NCI-H187 (cell line): ENCODE measurements at places on chromosomes 1 and 21.

DNA sequence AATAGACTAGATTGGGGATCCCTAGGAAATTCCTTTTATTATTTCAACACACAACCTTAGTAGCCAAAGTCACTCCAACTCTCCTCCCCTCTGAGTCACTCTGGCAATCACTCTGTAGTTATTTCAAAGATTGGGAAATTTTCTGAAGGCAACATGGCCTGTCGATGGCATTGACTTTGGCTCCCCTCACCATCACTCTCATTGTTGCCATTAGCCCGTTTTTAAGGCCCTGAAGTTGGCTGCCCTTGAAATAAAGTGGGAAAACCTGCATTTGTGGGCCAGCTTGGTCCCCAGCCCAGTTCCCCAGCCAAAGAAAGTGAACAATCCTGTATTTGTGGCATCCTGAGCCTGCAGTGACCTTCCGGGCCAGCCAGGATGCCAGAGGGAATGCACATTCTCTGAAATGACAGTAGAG, 52.5 kb downstream of the CDC7 start:
- no peak for DNase-seq

- no peak for DNase-seq
These were observed 380.1 kb upstream of the CHRM3 start for GRCh38 chr1:239006276-239006675.

- DNase-seq, result no peak
These were observed 7.8 kb downstream of the HSPA6 start for GRCh38 chr1:161531986-161532643.

DNA sequence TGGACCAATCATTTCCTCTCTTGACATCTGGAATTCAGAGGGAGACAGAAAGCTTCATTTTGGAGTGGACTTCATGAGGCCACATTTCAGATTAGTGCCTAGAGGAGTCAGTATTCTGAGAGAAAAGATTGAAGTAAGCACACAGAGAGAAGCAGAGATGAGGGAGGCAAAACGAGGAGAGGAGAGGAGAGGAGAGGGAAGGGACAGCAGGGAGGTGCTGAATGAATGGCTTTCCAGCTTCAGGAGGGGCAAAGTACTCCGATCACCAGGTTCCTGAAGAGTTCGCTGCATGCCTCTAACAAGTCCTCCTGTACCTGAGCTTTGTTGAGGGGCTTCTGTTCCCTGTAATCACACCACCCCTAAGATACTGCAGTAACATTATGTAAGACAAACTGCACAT, 76.0 kb downstream of the NRIP1 start:
- no peak for DNase-seq

DNA sequence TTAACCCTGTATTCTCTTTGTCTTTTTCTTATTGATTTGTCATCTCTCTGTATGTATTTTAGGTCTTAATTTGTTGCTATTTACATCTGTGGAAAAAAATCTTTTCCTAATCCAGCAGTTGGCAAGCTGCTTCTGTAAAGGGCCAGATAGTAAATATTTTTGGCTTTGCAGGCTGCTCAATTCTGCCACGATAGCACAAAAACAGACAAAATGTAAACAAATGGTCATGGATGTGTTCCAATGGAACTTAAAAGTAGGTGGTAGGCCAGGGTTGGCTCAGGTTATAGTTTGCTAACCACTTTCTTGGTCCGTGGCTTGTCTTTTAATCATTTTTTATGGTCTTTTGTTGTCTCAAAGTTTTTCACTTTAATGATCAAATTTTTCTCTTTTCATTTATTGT, 371.8 kb downstream of the HHAT start:
- DNase-seq, result no peak

DNA sequence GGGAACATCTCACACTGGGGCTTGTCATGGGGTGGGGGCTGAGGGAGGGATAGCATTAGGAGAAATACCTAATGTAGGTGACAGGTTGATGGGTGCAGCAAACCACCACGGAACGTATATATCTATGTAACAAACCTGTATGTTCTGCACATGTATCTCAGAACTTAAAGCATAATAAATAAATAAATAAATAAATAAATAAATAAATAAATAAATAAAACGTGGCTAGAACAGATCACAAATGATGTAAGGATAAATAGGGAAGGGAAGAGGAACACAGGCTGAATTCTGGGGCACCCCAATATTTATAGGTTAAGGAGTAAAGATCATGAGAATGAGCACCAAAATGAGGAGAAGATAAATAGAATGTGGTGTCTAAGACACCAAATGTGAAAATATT, 592.2 kb downstream of the AMY1C start:
- DNase-seq, result no peak

GRCh38 chr1:226552061-226552460, 3.5 kb downstream of the STUM start:
- no peak for DNase-seq

GRCh38 chr1:4010284-4010683, 110.2 kb upstream of the C1orf174 start:
- no peak for DNase-seq

- DNase-seq, result no peak
These were observed 466.6 kb upstream of the C1orf87 start for GRCh38 chr1:60540141-60540540.

- no peak for DNase-seq
These were observed 6.5 kb downstream of the PADI4 start for GRCh38 chr1:17314491-17314971.

GRCh38 chr1:156076609-156077429, 5.4 kb downstream of the MEX3A start:
- DNase-seq, result no peak

DNA sequence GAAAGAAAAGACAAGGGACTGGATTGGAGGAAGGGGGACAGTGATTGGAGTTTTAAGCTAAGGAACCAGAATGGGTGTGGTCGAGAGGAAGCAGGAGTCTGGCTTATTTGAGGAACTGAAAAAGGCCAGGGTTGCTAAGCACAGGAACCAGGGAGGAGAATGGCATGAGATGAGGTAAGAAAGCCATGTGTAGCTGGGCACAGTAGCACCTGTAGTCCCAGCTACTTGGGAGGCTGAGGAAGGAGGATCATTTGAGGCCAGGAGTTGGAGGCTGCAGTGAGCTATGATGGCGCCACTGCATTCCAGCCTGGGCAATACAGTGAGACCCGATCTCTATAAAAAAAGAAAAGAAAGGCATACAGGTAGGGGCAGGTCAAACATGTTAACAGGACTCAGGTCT, 8.1 kb upstream of the KHDRBS1 start:
- no peak for DNase-seq
